ENCODE measurements at places on chromosomes 4 and X. TPM values are rescaled to one million over a fixed set of nuclear protein-coding genes. Genes with fewer than 3 reads are reported as not detected.

Gene ASB12
- total RNA-seq, result not detected

GRCh38 chr4:113012786-113013185 is 36.7 kb upstream of the ANK2 start:
- DNase-seq, result no peak
- no peak overlapping the region for H3K27ac ChIP-seq
- H3K4me3 ChIP-seq, result no peak overlapping the region
- no peaks in the 10 kb centered on the region for H3K4me1 ChIP-seq

Gene BANK1
- 1.6 TPM for total RNA-seq

Gene DMRTC1
- total RNA-seq, result not detected

- H3K4me1 ChIP-seq, result peaks cover 3% of the 10 kb centered on the region
- DNase-seq, result no peak
- H3K27ac ChIP-seq, result no peak overlapping the region
- H3K27me3 ChIP-seq, result peaks cover 10% of the 10 kb centered on the region
- H3K36me3 ChIP-seq, result no peaks in the 10 kb centered on the region
- H3K4me3 ChIP-seq, result no peak overlapping the region
These were observed 220.9 kb upstream of the PSAPL1 start for GRCh38 chr4:7655511-7656243.

Gene PPBP
- total RNA-seq, result not detected

GRCh38 chrX:132292793-132293192 is 73.5 kb upstream of the RAP2C start:
- H3K4me3 ChIP-seq, result no peak overlapping the region
- DNase-seq, result peak; percentile 3
- no peaks in the 10 kb centered on the region for H3K27me3 ChIP-seq
- no peaks in the 10 kb centered on the region for H3K36me3 ChIP-seq
- H3K27ac ChIP-seq, result no peak overlapping the region
- H3K4me1 ChIP-seq, result no peaks in the 10 kb centered on the region

GRCh38 chr4:84809946-84810345 is 156.5 kb downstream of the WDFY3 start:
- H3K36me3 ChIP-seq, result no peaks in the 10 kb centered on the region
- H3K27ac ChIP-seq, result no peak overlapping the region
- no peak overlapping the region for H3K4me3 ChIP-seq
- no peak for DNase-seq
- no peaks in the 10 kb centered on the region for H3K4me1 ChIP-seq

Gene TLR2
- 1.2 TPM for total RNA-seq

GRCh38 chrX:153746359-153746758 is 17.7 kb upstream of the PLXNB3 start:
- H3K27me3 ChIP-seq, result peaks cover 11% of the 10 kb centered on the region
- H3K27ac ChIP-seq, result no peak overlapping the region
- H3K36me3 ChIP-seq, result no peaks in the 10 kb centered on the region
- H3K4me1 ChIP-seq, result no peaks in the 10 kb centered on the region

- no peak overlapping the region for H3K27ac ChIP-seq
- no peak overlapping the region for H3K4me3 ChIP-seq
- no peak for DNase-seq
- H3K36me3 ChIP-seq, result no peaks in the 10 kb centered on the region
These were observed 85.5 kb downstream of the NHSL2 start for GRCh38 chrX:71996136-71996535.

- H3K36me3 ChIP-seq, result no peaks in the 10 kb centered on the region
- no peaks in the 10 kb centered on the region for H3K4me1 ChIP-seq
- DNase-seq, result no peak
- H3K4me3 ChIP-seq, result no peak overlapping the region
- no peak overlapping the region for H3K27ac ChIP-seq
These were observed 562.3 kb upstream of the NDST4 start for GRCh38 chr4:115675719-115676118.

DNA sequence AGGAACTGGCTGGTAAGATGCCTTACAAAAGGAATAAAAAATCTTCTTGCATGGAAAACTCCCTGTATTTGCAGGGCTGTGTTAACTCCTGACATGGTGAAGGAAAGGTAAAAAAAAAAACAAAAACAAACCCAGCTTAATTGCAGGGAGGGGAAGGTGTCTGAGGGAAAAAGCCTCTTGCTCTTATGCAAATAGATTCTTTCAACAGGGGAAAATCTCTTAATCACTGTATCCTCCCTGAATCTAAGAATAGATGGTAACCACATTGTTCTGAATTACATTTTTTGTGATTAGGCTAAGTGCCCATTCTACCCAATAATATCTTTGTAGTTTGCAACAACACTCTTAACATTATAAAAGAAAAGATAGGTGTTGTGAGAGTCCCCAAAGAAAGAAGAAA is 172.6 kb downstream of the RBM46 start:
- no peaks in the 10 kb centered on the region for H3K4me1 ChIP-seq
- no peak overlapping the region for H3K4me3 ChIP-seq
- no peak overlapping the region for H3K27ac ChIP-seq
- no peaks in the 10 kb centered on the region for H3K36me3 ChIP-seq
- DNase-seq, result no peak

DNA sequence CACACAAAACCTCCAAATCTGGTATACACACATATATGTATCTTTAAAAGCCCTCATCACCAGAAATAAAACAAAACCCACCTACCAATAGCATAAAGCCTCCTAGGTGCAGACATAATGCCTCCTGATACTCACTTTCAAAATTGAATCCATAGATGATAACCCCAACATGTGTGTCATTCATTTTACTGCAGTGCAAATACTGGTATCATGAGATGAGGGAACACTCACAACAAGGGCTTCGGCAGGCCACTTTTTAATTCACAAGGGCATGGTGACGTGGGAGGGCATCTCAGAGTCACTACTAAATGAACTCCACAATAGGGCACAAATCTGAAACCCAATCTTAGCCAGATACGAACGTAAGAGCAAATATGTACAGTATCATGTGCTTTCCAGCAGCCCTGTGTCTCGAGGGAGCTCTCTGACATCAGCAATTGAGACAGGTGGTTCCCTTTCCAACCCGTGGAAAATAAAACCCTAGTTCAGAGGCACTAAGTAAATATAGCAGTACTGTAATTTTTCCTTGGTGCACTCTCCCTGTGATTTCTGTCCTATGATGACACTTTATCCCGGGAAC is 14.1 kb upstream of the PPARGC1A start:
- no peak overlapping the region for H3K27ac ChIP-seq
- no peak overlapping the region for H3K4me3 ChIP-seq
- no peaks in the 10 kb centered on the region for H3K27me3 ChIP-seq
- DNase-seq, result no peak
- no peaks in the 10 kb centered on the region for H3K4me1 ChIP-seq

DNA sequence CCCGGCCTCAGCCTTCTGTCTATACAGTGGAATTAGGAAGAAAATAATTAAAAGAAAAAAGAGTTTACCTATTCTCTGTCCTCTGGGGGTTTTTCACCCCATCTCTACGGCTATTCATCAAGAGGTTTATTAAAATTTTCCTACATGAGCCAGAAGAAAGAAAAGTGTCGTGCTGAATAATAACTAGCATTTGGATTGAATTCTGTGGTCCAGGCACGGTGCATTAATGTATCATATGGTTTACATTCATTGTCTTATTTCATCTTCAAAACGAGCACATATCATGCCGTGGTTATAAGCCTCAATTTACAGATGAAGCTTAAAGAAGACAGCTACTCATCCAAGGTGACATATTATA is 5.4 kb upstream of the NAA15 start:
- H3K27me3 ChIP-seq, result no peaks in the 10 kb centered on the region
- H3K36me3 ChIP-seq, result peaks cover 20% of the 10 kb centered on the region
- no peak for DNase-seq
- peak overlapping the region; percentile 96 for H3K27ac ChIP-seq
- peak overlapping the region; percentile 95 for H3K4me3 ChIP-seq

GRCh38 chr4:126959056-126959745 is 673.6 kb upstream of the INTU start:
- H3K27me3 ChIP-seq, result no peaks in the 10 kb centered on the region
- no peak for DNase-seq
- no peaks in the 10 kb centered on the region for H3K36me3 ChIP-seq
- H3K27ac ChIP-seq, result no peak overlapping the region
- H3K4me1 ChIP-seq, result no peaks in the 10 kb centered on the region

DNA sequence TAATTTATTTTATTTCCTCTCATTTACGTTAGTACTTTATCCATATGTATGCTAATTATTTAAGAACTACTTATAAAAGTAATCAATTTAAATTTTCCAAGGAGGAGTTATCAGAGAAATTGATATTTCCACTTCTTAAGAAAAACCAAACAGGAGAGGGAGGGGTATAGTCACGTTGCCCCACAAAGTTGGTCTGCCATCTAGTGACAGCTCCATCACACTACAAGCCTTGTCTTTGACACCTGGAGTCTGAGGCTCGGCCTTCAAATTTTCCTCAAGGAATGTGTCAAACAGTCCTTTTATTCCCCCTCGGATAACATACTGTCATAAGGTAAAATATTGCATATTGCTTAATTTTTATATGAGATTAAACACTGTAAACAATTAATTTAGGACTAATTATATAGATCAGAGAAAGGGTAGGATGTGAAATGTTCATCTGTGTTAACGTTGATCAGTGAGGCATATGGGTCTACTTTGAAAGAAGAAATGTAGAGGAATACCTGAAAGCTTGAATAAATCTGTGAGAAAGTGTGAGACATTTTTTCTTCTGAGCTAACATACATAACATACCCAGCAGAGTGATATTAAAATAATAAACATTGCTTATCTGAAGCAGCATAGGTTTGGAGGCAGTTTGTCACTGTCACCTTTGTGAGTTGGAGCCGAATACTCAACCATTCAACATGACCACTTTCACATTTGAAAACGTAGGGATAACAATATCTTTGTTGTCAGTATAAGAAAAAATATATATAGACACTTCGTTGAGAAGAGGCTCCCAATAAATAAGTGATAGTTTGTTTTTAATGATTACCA is 114.4 kb downstream of the GLRA3 start:
- H3K4me3 ChIP-seq, result no peak overlapping the region
- no peak overlapping the region for H3K27ac ChIP-seq

GRCh38 chr4:38930204-38930603 is 62.6 kb downstream of the FAM114A1 start:
- H3K27ac ChIP-seq, result no peak overlapping the region
- H3K4me1 ChIP-seq, result peaks cover 7% of the 10 kb centered on the region
- H3K27me3 ChIP-seq, result no peaks in the 10 kb centered on the region
- no peaks in the 10 kb centered on the region for H3K36me3 ChIP-seq
- no peak overlapping the region for H3K4me3 ChIP-seq
- DNase-seq, result no peak
